ENCODE measurements at places on chromosomes 2 and 18.

DNA sequence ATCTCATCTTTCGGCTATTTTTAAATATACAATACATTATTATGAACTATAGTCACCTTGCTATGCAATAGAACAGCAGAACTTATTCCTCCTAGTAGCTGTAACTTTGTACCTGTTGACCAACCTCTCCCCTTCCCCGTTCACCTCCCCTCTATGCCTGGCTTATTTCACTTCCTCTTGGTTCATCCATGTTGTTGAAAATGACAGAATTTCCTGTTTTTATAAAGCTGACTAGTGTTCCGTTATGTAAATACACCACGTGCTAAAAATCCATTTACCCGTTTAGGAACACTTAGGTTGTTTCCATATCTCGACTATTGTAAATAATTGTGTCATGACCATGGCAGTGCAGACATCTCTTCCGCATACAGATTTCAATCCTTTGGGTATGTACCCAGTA lies 10.3 kb downstream of the ALPI start:
- no peak for DNase-seq

GRCh38 chr2:211128287-211128686 lies 571.9 kb downstream of the CPS1 start:
- no peak for DNase-seq

DNA sequence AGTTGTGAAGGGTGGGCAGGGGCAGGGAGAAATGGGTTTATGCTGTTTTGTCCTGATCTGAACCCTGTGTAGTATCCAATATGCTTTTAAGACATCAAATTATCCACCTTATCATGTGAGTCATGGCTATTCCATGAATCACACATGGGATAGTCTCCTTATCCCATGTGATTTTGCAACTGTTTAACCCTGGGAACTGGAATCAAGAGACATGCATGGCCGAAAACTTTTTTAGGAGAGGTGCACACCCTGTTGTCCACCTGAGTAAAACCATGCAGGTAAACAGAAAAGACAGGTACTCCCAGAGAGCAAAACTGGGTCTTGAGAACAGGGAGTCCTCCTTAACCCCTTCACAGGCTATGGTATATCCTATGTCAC lies 490.6 kb upstream of the HS6ST1 start:
- DNase-seq: no peak

DNA sequence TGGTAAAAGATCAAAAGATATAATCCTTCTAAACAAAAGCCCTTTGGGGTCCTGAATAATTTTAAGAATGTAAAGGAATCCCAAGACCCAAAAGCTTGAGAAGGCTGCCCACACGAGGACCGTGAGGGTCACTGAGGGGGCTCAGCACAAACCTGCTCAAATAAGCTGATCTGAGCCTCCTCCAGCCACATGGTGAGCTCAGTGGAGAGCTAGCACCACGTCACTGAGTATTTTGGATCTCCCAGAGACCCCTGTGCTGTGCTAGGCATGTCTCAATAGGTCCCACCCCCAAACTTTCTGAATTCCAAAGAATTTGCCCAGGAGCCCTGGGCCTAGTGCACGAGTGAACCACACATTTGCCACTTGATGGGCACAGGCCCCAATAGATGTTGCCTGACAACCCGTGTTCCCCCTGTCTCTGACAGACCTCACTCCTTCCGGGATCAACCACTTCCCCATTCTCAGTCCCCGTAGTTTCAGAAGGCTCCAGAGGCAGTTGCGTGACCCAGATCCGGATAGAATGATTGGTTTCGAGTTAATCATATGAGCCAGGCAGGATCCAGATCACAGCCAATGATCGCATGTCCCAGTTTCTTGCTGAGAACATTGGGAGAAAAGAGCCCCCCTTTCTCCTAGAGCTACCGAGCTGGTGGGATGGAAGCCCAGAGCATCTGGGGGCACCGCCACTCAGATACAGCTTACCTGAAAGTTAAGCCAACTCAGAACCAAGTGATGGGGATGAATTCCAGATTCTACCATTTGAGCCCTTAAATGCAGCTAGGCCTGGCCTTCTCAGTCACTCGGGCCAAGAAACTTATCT lies 203.8 kb downstream of the TNS1 start:
- DNase-seq: no peak

DNA sequence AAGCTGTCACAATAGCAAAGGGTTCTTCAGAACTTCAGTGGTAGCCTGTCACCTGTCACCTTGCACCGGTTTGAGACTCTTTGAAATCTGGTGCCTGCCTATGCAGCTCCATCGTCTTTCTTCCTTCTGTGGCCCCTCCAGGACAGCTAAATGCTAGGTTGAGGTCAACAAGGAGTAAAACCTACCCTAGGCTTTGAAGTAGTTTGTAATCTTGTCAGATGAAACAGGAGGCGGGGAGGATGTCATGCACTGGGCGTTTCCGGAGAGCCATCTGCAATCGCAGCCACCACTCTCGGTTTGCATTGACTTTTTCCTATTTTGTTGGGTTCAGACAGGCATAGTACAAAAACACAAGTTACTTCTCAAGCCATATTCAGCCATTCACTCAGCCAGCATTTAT lies 116.7 kb downstream of the LPIN1 start:
- DNase-seq: no peak

- DNase-seq: no peak
Measured at GRCh38 chr18:8758466-8758865, 53.1 kb downstream of the MTCL1 start.

- DNase-seq: no peak
Measured at GRCh38 chr2:212977152-212977551, 174.3 kb downstream of the IKZF2 start.

GRCh38 chr2:27721335-27721734 lies 50.2 kb upstream of the MRPL33 start:
- no peak for DNase-seq

Measured in HTR-8/SVneo (cell line).